ENCODE measurements at places on chromosomes 13 and 19. TPM values are rescaled to one million over a fixed set of nuclear protein-coding genes. Genes with fewer than 3 reads are reported as not detected.

DNA sequence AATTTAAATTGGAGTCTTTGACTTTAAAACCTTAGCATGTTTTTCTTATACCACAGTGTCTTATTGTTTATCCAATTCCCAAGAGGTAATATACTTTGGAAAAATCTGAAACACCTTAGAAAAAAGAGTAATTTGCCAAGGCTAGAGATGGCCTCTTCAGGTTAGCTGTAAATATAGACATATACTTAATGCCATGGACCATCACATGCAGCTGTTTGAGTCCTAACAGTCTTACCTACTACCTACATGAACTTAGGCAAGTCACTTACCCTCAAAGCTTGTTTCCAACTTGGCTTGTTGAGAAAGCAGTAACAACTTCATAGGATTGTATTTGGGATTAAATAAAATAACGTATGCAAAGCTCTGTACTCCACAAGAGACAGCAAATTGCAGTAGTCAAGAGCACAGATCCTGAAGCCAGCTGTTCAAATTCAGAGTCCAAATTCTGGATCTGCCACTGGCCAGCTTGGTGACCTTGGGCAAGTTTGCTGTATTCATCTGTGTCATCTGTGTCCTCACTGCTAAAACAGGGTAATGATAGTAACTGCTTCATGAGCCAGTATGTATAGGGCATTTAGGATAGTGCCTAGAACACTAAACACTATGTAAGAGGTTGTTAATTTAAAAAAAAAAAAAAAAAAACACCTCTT, 13.2 kb upstream of the SPART start:
- H3K27me3 ChIP-seq: peaks cover 8% of the 10 kb centered on the region
- DNase-seq: no peak
- H3K36me3 ChIP-seq: peaks cover 1% of the 10 kb centered on the region
- H3K4me3 ChIP-seq: no peak overlapping the region
- no peak overlapping the region for H3K27ac ChIP-seq
- no peaks in the 10 kb centered on the region for H3K4me1 ChIP-seq

The CGB8 gene
- not detected for total RNA-seq

DNA sequence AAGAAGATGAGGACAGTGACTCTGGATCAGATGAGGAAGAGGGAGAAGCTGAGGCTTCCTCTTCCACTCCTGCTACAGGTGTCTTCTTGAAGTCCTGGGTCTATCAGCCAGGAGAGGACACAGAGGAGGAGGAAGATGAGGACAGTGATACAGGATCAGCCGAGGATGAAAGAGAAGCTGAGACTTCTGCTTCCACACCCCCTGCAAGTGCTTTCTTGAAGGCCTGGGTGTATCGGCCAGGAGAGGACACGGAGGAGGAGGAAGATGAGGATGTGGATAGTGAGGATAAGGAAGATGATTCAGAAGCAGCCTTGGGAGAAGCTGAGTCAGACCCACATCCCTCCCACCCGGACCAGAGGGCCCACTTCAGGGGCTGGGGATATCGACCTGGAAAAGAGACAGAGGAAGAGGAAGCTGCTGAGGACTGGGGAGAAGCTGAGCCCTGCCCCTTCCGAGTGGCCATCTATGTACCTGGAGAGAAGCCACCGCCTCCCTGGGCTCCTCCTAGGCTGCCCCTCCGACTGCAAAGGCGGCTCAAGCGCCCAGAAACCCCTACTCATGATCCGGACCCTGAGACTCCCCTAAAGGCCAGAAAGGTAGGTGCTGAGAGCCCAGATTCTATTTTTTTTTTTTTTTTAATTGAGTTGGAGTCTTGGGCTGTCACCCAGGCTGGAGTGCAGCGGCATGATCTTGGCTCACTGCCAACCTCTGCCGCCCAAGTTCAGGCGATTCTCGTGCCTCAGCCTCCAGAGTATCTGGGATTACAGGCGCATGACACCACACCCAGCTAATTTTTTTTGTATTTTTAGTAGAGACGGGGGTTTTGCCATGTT, 2.3 kb downstream of the PPP1R15A start:
- peak overlapping the region; percentile 97 for H3K4me3 ChIP-seq
- peaks cover 49% of the 10 kb centered on the region for H3K4me1 ChIP-seq
- peaks cover 41% of the 10 kb centered on the region for H3K36me3 ChIP-seq
- peaks cover 4% of the 10 kb centered on the region for H3K27me3 ChIP-seq

DNA sequence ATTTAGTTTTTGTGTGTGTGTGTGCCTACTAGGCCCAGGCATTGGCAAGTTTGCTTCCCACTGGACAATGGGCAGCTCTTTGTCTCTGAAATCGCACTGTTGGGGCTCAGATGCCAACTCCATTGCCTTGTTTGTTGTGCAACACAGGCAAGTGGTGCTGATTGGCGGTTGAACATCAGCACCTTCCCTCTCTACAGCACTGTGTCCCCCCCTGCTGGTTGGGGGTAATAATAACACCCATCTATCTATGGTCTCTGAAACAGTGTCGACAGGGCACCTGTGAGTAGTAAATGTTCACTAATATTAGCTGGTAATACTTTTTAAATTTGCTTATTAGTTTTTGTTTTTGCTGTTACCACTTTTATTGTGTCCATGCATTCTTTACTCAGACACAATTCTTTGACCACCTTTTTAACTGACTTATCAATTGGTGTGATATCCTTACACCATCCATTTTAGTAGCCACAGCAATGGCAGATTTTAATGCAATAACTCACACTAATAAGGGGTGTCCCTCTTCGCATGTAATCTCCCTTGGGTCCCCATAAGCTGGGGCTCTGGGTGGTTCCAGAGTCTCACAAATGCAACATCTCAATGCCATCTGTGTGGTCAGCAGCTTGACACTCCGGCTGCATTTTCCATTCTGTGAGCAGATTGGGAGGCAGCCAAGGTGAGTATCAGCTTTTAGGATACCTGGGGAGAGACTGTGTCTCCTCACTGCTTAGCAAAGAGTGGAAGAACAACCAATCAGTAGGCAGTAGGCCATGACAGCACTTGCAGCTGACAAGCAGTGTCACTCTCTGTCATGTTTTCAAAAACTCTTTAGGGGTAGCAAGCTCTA, 47.7 kb upstream of the UQCRFS1 start:
- H3K36me3 ChIP-seq: no peaks in the 10 kb centered on the region
- H3K4me3 ChIP-seq: no peak overlapping the region
- peaks cover 4% of the 10 kb centered on the region for H3K4me1 ChIP-seq
- DNase-seq: peak; percentile 8
- peaks cover 10% of the 10 kb centered on the region for H3K27me3 ChIP-seq

DNA sequence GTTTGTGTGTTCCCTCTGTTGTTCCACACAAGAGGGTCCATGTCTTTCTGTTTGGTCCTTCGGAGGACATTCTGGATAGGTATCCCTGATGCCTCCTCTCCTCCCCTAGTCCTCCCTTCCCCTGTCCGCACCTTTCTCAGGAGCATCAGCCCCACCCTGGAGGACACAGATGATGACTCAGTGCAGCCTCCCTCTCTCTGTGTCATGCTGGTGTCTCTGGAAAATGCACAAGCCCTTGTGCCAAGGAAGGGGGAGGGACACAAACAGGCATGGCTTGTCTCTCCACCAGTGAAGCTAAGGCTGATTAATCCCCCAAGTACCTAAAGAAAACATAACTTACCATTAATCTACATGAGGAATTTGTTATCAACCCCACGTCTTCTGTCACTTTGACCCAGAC, 16.2 kb upstream of the TNFRSF19 start:
- no peaks in the 10 kb centered on the region for H3K36me3 ChIP-seq
- no peak overlapping the region for H3K4me3 ChIP-seq
- H3K27me3 ChIP-seq: no peaks in the 10 kb centered on the region
- no peaks in the 10 kb centered on the region for H3K4me1 ChIP-seq
- DNase-seq: no peak

- no peak overlapping the region for H3K4me3 ChIP-seq
- peaks cover 3% of the 10 kb centered on the region for H3K36me3 ChIP-seq
- no peaks in the 10 kb centered on the region for H3K27me3 ChIP-seq
- no peak for DNase-seq
- H3K27ac ChIP-seq: no peak overlapping the region
These were observed 59.0 kb downstream of the WDFY2 start for GRCh38 chr13:51643105-51643881.

DNA sequence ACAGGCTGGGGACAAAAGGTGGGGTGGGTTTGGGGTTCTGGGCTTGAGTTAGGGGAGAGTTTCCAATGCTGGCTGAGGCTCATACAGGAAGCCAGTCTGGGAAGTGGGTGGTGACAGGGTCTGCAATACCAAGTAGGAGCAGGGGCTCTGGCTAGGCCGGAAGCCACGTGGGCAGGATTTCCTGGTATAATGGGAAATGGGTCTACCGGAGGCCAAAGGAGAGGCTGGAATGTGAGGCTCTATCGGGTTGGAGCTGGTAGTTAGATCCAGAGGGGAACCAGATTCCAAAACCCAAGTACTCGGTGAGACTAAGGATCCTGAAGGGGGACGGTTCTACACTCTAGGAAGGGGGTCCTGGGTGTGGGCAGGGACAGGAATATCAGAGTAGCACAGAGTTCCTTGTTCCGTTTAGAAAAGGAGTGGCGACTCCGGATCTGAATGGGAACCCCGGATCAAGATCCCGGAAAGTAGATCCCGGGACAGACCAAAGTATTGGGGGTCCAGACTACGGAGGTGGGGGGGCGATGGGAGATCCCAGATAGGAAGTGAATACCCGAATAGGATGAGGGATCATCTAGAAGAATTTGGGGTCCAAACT, 802 bp downstream of the CDC37 start:
- peak overlapping the region; percentile 94 for H3K4me3 ChIP-seq
- H3K36me3 ChIP-seq: peaks cover 30% of the 10 kb centered on the region
- H3K27ac ChIP-seq: peak overlapping the region; percentile 96
- DNase-seq: no peak

DNA sequence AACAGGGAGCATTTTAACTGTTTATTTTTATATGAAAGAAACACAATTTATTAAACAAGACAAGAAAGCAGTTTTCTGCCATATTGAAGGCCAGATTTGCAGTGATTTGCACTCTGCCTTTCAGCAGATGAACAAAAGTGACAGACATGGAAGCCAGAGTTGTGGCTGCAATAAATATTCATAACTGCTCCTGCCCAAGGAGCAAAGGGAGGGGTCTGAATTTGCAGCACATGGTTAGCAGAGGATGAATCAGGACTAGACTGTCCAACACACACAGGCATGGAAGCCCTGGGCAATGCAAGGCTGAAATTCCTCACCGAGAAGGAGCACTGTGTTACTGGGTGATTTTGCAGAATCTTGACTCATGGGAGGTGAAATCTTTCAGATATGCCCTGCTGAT, 418.2 kb downstream of the DCT start:
- H3K4me3 ChIP-seq: no peak overlapping the region
- no peak overlapping the region for H3K27ac ChIP-seq
- no peaks in the 10 kb centered on the region for H3K4me1 ChIP-seq

The FSTL3 gene
- total RNA-seq: 5.6 TPM

The ZNF439 gene
- total RNA-seq: 3.6 TPM

DNA sequence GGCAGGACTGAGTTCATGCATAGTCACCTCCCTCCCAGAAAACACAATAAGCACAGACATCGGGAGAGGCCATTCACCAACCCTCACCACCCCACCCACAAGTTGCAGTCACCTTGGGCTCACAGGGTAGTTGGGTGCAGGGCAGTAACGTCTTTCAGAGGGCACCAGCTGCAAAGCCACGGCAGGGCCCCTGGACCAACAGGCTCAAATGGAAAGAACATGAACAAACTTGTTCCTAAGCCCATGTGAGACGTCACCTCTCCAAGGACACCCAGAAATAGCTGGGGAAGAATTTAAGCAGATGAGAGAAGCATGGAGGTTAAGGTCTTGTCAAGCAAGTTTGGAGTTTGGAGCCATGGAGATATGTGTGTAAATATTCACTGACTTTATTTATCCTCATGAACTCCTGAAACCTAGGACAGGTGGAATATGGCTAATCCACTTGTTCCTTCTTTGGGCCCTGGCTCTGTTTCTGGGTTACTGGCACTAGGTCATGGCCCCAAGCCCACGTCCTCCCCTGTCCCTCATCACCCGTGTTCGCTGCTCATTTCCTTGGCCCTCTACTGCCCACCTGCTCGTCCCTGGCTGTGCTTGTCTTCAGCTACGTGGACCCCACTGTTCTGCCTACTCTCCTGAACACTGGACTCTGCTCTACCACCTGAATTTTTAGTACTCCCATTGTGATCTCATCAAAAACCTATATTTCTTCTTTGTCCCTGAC, 40.4 kb downstream of the SACS start:
- peaks cover 4% of the 10 kb centered on the region for H3K27me3 ChIP-seq
- H3K36me3 ChIP-seq: no peaks in the 10 kb centered on the region
- DNase-seq: no peak
- no peak overlapping the region for H3K4me3 ChIP-seq

DNA sequence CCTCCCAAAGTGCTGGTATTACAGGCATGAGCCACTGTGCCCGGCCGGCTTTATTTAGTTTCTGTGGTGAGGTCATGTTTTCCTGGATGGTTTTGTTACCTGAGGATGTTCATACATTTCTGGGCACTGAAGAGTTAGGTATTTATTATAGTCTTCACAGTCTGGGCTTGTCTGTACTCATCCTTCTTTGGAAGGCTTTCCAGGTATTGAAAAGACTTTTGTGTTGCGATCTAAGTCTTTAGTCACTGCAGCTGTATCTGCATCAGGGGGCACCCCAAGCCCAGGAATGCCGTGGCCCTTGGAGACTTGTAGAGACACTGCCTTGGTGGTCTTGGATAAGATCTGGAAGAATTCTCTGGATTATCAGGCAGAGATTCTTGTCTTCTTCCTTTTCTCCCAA, 12.8 kb downstream of the BLOC1S3 start:
- no peaks in the 10 kb centered on the region for H3K36me3 ChIP-seq
- no peaks in the 10 kb centered on the region for H3K4me1 ChIP-seq
- DNase-seq: no peak
- H3K27ac ChIP-seq: no peak overlapping the region
- no peaks in the 10 kb centered on the region for H3K27me3 ChIP-seq

The ZNF154 gene
- total RNA-seq: 4.7 TPM

- peaks cover 7% of the 10 kb centered on the region for H3K36me3 ChIP-seq
- peak overlapping the region; percentile 90 for H3K4me3 ChIP-seq
- no peak for DNase-seq
- peaks cover 45% of the 10 kb centered on the region for H3K4me1 ChIP-seq
- no peaks in the 10 kb centered on the region for H3K27me3 ChIP-seq
- H3K27ac ChIP-seq: peak overlapping the region; percentile 10
These were observed 1.4 kb upstream of the DDA1 start for GRCh38 chr19:17307876-17308377.

The ZNF813 gene
- total RNA-seq: 4.3 TPM

The OXGR1 gene
- not detected for total RNA-seq

The BEST2 gene
- 0.12 TPM for total RNA-seq

The PRODH2 gene
- total RNA-seq: not detected

DNA sequence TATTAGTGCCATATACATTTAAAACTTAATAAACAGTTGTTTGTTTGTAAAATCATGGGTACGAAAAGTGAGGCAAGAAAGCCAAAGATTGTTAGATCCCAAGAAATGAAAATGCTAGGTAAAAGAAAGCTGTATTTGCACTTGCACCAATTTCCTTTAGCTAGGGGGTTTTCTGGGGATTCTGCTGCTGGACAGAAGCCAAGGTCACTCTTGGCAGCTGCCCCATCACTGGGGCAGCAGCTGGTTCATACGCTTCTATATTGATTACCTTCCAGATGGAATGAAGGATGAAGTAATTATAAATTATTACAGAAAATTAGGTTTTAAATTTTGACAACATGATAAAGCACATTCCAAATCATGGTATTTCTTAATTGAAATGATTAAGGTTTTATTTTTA, 127.4 kb downstream of the SLITRK5 start:
- DNase-seq: no peak
- no peaks in the 10 kb centered on the region for H3K36me3 ChIP-seq
- H3K27me3 ChIP-seq: no peaks in the 10 kb centered on the region
- H3K27ac ChIP-seq: no peak overlapping the region
- no peak overlapping the region for H3K4me3 ChIP-seq

Measured in activated T-helper 1 cell treated with anti-CD3 and anti-CD28 coated beads, Interleukin-12 subunit alpha, Interleukin-12 subunit beta, Interleukin-2, Interleukin-4 antibody, amounts not matched to agents 30 ng/mL and 10 ng/mL and 1 ng/mL, durations not matched to agents 14 hours and 24 hours and 36 hours (primary cell).